Choroid plexus epithelial cell (primary cell): ENCODE measurements at places on chromosomes 11 and 22.

DNA sequence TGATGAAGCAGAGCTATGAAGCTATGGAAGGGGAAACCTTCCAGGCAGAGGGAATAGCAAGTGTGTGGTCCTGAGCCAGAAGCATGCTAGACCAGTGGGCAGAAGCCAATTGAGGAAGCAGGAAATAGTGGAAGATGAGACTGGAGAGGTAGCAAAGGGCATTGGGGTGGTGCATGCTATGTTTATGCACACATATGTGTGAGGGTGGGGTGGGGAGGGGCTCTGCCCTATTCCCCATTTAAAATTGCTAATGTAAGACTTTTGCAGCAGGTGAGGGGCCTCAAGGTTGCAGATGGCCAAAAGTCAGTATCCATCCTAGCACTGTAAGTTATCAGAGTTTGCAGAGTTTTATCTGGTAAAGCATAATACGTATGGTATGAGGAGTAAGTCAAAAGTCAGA is 626.6 kb upstream of the KIRREL3 start:
- no peak for DNase-seq

DNA sequence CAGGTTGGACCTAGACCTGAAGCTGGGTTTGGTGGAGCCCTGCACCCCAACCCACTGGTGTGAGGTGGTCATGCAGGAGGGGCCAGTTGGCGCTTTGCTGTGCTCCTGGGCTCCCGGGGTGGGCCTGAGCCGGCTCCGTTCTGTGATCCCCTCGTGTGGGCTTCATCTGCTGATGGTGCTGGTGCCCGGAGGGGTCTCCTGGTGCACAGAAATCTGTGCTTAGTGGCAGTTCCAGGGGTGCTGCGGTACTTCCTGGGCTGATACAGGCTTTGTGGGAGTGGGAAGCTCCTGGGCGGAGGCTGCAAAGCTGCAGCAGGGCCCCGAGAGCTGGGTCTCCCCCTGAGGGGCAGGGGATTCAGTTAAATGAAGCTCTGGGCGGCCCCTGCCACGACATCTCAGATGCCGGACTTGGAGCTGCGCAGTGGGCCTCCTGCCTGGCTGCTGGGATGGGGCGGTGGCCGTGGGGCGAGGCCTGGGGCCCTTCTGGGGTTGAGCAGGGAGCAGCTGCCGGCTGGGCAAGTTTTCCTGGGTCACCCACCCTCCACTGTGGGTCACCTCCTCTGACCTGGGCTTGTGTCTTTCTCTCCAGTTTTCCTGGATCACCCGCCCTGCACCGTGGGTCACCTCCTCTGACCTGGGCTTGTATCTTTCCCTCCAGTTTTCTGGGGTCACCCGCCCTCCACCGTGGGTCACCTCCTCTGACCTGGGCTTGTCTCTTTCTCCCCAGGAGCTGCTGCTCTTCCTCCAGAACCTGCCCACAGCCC is 410.5 kb downstream of the TBC1D22A start:
- no peak for DNase-seq

DNA sequence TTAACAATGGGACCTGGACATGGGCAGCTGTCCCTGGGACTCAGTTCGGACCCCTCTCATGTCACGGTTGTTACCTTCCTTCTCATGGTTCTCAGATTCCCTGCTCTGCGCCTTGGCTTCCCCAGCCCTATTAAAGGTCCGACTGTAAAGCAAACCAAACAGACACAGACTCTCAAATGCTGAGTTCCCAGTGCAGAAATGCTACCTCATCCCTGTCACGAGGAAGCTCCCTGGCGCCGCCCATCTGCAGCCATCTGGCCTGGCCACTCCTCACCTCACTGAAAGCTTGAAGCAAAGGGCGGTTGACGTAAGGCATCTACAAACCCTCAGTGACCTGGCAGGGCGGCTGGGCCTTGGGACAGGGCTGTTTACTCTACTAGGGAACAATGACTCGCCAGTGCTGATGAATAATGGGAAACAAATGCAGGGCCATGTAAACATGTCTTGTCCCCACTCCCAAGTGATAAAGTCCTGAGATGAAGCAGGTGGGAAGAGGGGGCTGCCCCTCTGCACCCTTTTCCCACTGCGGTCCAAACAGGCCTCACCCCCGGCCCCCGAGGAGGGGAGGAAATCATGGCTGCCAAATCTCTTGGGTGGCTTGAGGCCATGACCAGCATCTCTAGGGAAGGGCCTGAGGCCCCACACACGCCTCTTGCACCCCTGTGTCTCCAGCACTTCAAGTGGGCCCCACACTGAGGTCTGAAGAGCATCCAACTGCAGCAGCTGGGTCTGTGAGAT is 49.3 kb downstream of the SCUBE1 start:
- peak; percentile 65 for DNase-seq

DNA sequence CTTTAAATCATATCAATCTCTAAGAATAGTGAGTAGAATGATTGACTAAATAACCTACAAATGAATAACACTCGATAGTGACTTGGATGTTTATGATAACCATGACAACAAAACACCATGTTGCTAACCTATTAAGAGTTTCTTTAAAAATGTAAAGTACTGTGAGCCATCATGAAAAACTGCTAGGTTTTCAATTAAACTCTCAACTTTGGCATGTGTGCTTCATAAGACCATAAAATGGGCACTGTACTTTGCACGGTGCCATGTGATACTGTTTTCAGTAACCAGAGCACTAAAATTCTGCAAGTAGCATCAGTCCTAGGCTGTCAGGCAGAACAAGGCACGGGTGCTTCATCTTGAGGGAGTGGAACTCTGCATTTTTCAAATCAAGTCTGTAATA is 96.2 kb upstream of the TRIM77 start:
- DNase-seq = no peak

- DNase-seq = no peak
These were observed 181.5 kb downstream of the FAM76B start for GRCh38 chr11:95608093-95608492.

GRCh38 chr11:111207213-111207612 is 38.3 kb upstream of the POU2AF2 start:
- DNase-seq = no peak

DNA sequence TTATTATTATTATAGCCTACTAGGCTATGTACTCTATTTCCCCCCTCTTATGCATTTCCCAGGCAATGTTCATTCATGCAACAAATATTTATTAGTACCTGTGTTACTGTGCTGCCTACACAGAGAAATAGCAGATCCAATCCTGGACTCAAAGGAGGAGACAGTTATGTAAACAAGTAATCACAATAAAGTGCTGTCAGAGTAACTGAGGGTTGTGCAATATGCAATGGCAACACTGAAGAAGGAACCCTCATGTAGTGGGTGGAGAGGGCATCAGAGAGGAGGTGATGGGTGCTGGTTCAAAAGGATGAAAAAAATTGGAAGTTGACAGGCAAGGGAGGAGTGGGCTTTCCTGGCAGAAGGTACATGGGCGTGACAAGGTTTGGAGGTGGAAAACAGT is 886 bp upstream of the P4HA3 start:
- no peak for DNase-seq

DNA sequence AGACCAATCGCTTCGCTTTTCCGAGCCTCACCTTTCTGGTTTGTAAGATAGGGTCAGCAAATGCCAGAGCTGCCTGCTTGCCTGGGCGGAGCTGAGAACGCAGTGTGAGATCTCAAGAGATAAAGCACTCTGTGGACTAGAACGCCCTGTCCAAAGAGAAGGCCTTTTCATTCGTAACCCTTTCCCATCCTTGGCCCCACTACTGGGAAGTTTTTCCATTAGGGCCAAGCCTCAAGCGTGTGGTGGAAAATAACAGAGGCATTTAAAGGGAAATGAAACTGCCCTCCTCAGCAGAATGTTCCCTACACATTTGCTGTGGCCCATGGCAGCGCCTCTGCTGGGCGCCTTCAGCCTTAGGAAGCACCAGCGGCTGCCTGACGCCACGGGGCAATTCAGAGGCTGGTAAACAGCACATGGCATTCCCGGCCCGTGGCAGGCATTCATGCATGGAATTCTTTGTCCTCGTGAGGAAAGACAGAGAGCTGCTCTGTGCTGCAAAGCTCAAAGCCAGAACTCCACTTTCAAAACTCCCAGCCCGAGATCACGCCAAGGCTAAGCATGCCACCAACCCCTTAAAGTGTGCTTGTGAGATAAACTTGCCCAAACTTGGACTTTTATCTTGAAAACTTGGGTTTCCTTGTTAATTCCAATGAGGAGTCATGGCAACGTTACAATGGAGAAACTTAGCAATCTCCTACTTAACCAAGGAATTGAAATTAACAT is 38.1 kb downstream of the AHNAK start:
- DNase-seq = peak; percentile 57

DNA sequence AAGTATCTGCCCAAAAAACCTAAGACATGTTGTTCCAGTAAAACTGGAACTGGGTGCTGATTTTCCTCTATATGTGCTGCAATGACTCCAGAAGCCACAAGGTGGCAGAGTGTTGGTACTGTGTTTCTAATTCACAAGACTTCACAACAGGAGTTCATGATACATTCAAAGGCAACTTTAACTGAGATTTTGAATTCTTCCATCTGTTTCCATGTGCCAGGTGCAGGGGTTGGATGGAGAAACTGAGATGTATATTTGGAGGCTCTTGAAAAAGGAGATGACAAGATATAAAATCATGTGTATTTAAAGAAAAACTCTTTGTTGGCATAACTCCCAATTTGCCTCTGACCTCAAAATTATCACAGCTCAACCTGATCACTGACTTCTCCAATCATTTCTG is 1098.6 kb upstream of the CCDC90B start:
- peak; percentile 73 for DNase-seq

DNA sequence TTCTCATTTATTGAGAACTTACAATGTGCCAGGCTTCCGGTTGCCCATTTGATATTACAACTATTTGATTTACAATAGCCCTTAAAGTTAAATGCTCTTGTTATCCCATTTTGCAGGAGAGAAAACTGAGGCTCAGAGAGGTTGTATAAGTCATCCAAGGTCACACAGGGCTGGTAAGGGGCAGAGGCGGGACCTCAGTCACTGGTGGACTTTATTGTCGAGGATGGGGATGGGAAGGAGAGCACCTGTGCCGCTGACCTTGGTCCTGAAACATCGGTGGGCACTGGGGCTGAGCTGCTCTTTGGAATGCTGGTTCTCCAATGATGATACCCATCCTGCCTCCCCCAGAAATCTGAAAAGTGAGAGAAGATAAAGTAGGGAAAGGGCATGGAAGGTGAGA is 265.4 kb downstream of the MIAT start:
- DNase-seq = no peak
